ENCODE measurements at places on chromosomes 5 and 9.

DNA sequence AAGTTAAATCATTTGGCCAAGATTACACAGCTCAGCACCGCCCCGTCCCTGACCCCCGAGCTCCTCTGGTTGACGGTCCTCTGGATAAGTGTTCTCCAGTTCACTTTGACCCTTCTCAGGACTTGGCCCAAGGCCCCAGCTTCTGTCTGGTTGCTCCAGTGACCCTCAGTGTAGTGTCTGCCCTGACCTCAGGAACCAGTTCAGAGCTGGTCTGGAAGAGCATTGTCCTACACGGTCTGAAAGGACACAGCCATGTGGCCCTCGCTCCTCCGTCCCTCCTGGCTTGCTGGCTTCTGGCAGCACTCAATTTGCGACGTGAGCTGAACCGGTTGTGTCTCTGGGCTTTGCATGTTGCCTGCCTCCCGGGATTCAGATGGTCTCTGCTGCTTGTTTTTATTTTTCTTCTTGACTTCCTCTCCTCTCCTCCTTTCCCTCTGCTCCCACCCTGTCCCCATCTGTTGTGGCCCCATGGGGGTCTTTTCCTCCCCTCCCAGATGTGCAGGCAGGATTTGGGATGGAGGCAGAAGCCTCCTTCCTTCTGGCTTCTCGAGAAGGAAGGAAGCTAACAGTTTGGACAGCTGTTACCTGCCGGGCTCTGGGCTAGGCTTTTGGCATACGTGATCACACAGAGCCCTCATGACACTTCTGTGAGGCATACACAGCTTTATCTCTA, 72.0 kb downstream of the PPARGC1B start:
- no peak for ATAC-seq

- ATAC-seq: no peak
Observed at GRCh38 chr9:86355814-86356213, 1.6 kb upstream of the TUT7 start.

DNA sequence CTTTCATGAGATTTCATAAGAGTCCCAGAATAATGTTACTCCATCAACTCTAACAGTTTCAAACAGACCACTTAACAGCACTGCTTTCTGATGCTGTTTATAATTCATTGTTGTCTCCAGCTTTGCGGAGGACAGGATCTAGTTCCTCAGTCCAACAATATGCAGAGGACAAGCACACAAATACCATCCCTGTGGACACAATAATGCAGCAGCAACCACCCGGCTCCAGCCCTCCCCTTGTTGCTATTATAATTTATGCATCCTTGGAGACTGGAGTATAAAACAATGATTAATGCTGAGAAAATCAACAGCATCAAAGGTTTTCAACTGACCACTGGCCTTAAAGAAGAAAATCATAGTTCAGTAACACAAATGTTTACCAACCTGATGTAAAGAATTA, 108.3 kb downstream of the DENND1A start:
- ATAC-seq: no peak

GRCh38 chr9:26956860-26957233, 635 bp downstream of the IFT74 start:
- no peak for ATAC-seq

GRCh38 chr5:3324421-3325101, 271.1 kb upstream of the IRX1 start:
- no peak for ATAC-seq

DNA sequence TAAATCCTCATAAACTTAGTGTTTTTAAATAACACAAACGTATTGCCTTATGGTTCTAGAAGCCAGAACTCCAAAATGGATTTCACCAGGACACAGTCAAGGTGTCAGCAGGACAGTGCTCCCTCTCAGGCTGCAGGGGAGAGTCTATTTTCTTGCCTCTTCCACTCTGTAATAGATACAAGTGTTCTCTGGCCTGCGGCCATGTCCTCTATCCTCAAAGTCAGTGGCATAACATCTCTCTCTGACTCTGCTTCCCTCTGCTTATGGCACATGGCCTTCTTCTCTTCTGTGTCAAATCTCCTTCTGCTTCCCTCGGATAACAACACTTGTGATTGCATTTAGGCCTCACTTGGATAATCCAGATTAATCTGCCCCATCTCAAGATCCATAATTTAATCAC, 129.4 kb upstream of the OR13F1 start:
- ATAC-seq: no peak

DNA sequence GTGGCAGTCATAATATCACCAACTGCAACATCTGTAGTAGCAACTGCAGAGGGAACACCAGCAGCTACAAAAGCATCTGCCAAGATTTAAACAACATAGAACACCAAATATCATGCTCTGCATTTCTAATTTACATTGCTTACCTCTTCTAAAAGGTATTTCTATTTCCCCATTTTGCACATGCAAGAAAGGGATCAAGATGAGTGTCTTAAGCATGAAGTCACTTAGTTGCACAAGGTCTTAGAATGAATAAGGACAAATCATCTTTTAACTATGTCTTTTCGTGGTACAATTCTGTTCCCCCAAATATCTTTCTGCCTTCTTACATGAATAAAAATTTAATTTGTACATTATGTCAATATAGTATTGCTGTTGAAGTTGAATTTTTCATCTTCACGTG, 1746.4 kb downstream of the EFNA5 start:
- no peak for ATAC-seq

DNA sequence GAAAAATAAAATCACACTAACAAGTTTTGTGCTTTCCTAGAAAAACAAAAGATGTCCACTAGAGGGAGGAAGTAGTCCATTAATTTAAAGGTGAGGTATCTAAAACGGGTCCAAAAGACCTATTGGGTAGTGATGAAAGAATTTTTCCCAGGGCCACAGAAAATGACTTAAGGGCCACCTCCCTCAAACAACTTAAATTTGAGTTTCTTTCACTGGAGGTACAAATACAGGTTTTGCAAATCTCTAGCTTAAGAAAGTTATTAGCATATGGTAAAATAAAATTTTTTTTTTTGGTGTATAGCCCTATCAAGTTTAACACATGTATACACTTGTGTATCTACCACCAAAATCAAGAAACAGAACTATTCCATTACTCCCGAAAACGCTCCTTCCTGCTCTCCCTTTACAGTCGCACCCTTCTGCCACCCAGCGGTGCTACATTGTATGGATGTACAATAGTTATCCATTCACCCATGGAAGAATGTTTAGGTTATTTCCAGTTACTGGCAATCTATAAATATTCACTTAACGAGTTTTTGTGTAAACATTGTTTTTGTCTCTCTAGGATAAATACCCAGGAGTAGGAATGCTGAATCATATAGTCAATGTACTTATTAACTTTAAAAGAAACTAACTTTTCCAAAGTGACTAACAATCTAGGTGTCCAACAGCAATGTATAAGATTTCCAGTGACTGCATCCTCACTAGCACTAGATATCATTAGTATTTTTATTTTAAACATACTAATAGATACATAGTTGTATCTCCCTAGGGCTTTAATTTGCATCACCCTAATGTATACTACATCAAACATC, 21.9 kb downstream of the DEPDC1B start:
- ATAC-seq: peak; percentile 88

- ATAC-seq: peak; percentile 57
Observed at GRCh38 chr5:96605144-96605837, 56.9 kb upstream of the CAST start.

DNA sequence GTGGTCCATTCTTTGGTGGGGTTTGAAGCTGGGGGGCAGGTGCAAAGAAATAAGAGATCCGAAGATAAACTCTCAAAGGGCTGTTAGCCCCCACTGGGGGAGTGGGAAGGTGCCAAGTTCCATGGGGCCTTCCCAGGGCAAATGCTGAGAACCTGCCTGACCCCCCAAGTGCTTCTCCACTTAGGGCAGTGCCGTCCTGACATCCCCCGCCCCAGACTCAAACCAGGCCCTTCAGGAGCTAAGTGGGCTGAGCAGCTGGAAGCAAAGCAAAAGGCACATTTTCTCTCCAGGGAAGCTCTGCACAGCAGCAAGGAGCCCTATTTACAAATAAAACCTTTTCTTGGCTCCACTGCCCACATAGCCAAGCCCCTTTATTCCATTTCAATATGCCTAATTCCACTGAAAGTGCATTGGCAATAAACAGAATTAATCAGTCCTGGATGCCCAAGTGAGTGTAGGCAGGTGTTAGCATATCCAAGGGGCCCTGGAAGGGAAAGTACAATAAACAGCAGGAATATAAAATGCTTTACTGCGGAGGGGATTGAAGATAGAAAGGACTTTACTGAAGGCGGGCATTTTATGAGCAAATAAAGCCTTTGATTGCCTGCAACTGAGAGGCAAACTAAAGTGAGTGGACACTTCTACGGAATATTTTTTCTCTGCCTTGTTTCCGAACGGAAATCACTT, 44.6 kb downstream of the WHRN start:
- no peak for ATAC-seq

DNA sequence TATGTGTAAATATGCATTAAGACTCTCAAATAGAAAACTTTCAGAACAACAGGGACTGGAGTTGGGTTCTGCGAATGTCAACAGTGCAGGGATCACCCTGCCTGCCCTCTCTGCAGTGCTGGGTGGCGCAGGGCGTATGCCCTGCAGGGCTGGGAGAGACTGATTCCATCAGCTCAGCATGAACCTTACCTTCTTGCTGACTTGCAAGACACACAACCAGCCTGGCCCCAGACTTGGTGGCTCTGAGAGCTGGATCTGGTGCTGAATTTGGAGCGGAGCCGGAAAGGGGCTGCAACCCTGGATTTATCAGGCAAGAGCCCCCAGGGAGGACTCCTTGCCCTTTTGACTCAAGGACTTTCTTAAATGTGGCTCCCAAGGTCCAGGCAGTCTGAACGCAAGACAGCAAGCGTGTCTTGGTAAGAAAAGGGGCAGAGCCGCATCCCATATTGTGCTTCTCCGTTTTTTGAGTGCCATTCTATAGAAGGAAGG, 376.0 kb upstream of the IRX2 start:
- no peak for ATAC-seq

GRCh38 chr5:139971202-139971725, 71.8 kb downstream of the NRG2 start:
- ATAC-seq: no peak

- ATAC-seq: peak; percentile 94
Observed at GRCh38 chr5:174532455-174533453, 191.6 kb upstream of the MSX2 start.

DNA sequence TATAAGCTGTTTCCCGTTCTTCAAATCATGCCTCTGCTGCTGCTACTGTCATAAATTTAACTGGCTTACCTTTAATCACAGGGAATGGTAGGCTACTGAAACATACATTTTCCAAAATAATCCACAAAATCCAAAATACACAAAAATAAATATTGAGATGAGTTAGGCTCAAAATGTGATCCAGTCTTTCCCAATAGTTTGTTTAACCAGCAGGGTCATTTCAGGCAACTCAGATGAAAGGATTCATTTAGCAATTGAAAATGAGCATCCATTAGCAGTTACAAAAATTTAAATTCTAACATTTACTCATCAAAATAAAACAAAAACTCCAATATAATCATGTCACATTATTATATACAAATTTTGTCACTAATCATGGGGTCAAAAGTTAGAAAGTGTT, 1015.6 kb upstream of the DMAC1 start:
- ATAC-seq: no peak

GRCh38 chr5:40507095-40507494, 172.6 kb upstream of the PTGER4 start:
- ATAC-seq: no peak

GRCh38 chr5:132486318-132487094, 4.1 kb downstream of the IRF1 start:
- ATAC-seq: no peak

DNA sequence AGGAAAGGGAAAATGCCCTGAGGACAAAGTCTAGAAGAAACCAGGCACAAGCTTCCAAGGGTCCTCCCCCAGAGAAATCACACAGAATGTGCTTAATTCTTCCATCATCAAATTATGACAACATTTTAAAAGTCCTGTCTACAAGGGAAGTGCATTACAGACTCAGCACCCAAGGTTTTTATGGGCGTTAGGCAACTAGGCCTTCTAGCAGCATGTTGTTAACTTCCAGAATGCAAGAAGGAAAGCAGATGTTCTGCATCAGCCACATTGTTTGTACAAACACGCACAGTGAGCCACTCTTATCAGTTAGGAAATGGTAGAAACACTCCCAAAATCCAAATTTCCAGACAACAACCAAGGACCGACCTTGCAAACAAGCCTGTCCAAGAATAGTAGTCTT, 26.5 kb downstream of the SMC5 start:
- ATAC-seq: no peak

DNA sequence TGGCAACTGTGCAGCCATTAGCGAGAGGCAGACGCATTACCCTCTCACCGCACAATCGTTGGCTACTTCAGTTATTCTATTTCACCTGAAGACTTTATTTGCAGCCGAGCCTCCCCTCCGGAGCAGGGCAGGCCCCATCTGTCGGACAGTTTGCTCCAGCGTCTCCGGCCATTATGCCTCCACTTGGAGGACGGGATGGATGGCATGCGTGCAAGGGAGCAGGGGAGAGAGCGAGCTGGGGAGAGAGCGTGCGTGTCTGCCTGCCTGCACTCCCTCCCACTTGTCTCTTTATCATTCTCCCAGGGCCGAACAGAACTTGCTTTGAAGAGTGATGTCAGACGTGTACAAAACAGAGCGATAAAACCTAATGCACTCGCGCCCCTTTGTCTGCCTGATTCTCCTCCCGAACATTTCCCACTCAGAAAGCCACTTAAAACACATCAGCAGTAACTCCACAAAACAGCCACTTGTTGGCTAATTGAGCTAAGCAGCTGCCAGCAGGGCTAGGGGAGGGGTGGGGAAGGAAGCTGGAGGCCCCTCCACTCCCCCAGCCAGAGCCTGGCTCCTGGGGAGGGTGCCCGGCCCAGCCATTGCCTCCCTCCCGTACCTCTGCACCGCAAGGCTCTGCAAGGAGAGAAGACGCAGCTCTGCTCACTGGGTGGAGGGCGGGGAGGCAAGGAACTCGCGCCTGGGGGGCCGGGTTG, 43.4 kb upstream of the FUBP3 start:
- no peak for ATAC-seq

- no peak for ATAC-seq
Observed at GRCh38 chr5:1346627-1347440, 1.9 kb upstream of the CLPTM1L start.

- ATAC-seq: peak; percentile 92
Observed at GRCh38 chr5:34709861-34710673, 53.9 kb downstream of the RAI14 start.

GRCh38 chr9:21810388-21810787, 8.0 kb downstream of the MTAP start:
- ATAC-seq: no peak

GRCh38 chr5:83731638-83732037, 11.0 kb upstream of the HAPLN1 start:
- no peak for ATAC-seq

- peak; percentile 89 for ATAC-seq
Observed at GRCh38 chr9:18245911-18246310, 228.0 kb upstream of the ADAMTSL1 start.

GRCh38 chr5:148965511-148966265, 97.2 kb downstream of the SH3TC2 start:
- peak; percentile 94 for ATAC-seq

DNA sequence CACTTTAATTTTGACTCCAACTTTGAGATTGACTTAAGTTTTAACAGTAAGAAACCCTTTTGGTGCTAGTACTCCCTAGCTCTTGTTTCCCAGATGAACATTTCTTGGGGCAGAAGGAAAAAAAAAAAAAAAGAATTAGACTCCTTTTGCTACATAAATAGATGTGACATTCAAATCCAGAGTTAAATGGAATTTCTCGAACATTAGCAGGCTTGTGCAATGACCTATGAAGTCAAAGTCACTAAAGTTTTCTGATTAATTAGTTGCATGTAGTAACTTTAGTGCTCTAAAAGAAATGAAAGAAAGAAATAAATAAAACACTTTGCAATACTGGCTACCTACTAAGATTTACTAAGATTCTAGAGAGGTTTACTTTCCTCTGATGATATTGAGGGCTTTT, 106.8 kb downstream of the TMEM174 start:
- ATAC-seq: no peak

- ATAC-seq: no peak
Observed at GRCh38 chr5:146193285-146193684, 10.1 kb upstream of the RBM27 start.
